ENCODE measurements at places on chromosomes 11 and 22.

DNA sequence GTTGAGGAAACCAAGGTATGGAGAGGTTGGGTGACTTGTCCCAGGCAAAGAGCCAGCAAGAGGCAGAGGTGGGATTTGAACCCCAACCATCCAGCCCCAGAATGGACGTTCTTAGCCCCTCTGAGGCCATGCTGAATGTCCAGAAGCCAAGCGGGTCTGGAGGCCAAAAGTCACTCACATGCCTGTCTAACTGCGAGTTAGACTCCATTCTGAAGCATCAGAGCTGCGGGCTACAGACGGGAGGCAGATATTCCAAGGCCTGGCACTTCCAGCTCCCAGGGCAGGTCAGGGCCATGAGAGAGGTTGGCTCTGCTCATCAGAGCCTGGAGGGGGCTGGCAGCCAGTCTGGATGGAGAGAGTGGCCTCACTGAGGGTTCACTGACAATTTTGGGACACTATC is 616.5 kb downstream of the BRD1 start:
- DNase-seq: no peak

- DNase-seq: no peak
These were observed 13.4 kb upstream of the P2RY2 start for GRCh38 chr11:73204711-73205121.

GRCh38 chr11:36230779-36231699 is 58.2 kb downstream of the COMMD9 start:
- no peak for DNase-seq

DNA sequence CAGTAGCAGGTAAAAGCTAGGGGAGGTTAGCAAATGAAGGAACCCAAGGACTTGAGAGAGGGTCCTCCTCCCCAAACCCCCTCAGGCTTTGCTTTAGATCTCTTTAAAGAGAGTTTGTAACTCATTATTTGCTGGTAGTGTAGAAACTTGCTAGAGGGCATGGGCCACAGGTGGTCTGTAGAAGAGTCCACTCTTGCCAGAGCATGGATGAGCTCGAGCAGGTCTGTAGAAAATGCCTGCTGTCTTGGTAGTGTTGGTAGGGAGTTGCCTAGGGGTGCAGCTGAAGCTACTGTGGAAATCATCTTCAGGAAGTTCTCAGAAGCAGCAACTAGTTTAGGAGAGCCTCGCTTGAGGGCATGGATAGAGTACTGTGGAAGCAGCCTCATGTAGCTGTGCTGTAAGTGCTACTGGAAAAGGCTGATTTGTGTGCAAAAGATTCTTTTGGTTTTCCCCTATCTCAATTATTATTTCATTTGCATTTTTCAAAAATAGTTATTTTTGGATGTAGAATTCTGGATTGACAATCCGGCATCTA is 104.3 kb downstream of the TMEM135 start:
- DNase-seq: no peak

DNA sequence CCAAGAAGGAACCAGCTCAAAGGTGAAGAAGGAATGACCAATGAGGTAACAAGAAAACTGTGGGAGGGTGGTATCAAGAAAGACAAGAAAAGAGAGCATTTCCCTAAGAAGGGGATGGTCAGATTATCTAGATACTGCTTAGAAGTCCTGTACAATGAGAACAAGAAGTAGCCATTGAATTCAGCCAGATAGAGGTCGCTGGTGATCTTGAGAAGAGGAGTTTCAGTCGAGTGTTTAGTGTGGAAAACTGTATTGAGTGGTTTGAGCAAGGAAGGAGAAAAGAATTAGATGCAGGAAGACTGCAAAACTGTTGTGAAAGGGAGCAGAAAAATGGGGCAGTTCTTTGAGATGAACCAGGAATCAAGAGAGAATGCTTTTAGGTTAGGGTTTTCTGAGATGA is 74.6 kb upstream of the FAT3 start:
- no peak for DNase-seq

- DNase-seq: no peak
These were observed 245.6 kb upstream of the B3GAT1 start for GRCh38 chr11:134657631-134658030.

Data from cerebellar cortex (tissue), 1 donor.